Stimulated activated CD4-positive, alpha-beta T cell treated with anti-CD3 and anti-CD28 coated beads, Interleukin-4, amount 100 ng/mL, for 24 hours (primary cell): ENCODE measurements at places on chromosomes 13 and 19.

DNA sequence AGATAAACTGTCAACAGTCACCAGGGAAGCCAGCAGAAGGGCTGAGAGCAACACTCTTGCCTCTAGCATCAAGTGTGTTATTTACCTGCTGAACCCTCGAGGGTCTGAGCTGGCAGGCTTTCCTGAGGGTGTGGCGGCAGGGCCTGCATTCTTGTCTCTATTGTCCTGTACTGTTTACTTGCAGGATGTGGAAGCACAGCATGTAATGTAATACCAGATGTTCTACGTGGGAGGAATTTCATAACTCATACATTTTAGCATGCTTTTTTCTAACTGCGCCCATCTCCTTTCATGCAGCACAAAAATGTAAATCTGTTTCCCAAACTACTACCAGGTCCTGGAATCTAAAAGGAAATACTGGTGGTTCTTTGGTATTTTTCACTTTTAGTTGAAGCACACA lies 153.1 kb downstream of the RGCC start:
- DNase-seq = no peak

GRCh38 chr19:3984584-3984907 lies 717 bp downstream of the EEF2 start:
- DNase-seq = no peak

DNA sequence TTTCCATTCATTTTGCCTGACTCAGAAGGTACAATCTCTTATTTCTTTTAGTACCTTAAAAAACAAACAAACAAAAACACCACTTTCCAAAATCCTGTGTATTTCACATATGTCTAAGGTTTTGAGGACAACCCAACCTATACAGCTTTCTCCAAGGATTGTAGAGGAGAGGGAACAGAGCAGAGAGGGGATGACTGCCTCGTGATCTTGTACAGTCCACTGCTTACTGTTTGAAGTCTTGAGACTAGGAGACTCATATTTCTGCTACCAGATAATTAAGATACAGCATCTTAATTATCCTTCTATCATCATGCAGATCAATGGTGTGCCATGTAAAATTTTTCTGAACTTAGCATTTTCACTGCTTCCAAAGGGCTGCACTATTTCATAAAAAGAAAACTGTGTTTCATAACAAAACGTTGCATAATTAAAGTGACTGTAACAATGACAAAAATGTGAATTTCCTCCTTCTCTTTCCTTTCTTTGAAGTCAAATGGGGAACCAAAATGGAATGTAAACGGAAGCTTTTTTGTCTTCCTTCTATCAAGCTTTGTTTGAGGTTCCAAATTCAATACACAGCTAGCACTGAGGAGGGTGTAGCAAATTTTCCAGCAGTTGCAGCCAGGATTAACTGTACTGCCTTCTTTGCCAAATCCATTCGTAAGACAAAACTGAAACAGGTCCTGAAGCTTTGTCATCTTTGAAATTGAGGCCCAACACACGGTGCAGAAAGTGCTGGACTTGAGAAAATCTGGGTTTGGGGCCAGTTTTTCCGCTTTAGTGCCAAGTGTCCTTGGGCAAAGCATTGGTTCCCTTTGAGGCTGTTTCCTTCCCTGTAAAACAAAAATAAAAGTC lies 34.9 kb upstream of the RCBTB2 start:
- DNase-seq = no peak

- DNase-seq = peak; percentile 90
These were observed 13.3 kb upstream of the ISYNA1 start for GRCh38 chr19:18450931-18451836.

GRCh38 chr13:46858776-46859175 lies 38.1 kb downstream of the HTR2A start:
- DNase-seq = no peak

DNA sequence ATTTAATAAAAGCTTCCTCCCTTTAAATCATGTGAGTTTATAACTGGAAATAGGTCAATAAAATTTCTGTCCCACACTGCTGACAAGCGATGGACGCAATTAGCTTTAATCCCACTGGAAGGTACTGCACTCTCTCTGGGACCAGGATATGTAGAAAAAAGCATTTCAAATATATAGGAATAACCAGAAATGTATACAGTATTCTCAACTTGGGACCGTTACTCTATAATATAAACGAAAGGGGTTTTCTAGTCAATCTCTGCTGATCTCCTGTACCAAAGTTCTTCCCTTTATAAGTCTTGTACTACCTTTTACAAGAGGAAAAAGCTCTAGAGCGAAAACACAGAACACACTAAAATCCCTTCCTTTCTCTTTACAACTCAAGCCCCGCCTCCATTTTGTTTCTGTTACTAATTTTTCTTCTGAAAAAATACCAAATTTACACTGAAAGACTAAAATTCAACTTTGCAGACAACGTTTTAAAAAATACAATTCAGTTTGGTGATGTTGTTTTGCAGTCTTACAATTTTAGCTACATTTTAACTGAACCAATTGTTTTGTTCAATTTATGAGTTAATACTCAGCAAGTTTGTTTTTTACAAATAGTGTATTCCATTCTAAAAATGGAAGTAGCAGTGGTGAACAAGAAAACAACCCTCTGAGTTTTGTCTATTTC lies 1.7 kb upstream of the USPL1 start:
- DNase-seq = no peak

DNA sequence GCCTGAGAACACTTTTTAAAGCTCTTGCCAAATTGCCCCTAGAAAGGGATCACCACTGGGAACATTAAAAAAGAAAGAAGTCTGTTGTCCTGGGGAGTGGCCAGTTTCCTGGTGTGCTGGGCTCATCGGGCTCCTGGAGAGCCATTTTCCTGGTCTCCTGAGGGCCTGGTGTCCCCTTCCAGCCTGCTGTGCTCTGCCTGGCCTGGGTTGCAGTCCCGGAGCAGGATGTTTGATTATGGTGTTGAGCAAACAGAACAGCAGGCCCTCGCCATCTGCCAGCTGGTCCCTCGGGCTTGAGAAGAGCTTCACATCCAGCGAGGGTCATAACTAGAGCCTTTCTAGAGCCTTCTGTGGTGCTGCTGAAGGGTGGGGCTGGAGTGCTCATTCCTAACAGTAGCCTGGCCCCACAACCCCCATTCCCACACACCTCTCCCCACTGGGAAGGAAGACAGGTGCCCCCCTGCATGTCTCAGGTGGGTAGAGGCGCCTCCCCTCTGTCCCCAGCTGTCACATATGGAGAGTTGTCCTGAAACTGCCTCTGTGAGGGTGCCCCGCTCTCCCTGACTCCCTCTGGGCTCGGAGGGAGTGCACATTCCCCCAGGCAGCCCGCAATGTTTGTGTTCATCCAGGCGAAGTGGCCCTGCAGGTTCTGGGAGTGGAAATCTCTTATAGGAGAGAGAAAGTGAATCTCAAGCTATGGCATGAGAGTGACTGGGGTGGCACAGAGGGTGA lies 151.1 kb downstream of the SIPA1L3 start:
- no peak for DNase-seq

DNA sequence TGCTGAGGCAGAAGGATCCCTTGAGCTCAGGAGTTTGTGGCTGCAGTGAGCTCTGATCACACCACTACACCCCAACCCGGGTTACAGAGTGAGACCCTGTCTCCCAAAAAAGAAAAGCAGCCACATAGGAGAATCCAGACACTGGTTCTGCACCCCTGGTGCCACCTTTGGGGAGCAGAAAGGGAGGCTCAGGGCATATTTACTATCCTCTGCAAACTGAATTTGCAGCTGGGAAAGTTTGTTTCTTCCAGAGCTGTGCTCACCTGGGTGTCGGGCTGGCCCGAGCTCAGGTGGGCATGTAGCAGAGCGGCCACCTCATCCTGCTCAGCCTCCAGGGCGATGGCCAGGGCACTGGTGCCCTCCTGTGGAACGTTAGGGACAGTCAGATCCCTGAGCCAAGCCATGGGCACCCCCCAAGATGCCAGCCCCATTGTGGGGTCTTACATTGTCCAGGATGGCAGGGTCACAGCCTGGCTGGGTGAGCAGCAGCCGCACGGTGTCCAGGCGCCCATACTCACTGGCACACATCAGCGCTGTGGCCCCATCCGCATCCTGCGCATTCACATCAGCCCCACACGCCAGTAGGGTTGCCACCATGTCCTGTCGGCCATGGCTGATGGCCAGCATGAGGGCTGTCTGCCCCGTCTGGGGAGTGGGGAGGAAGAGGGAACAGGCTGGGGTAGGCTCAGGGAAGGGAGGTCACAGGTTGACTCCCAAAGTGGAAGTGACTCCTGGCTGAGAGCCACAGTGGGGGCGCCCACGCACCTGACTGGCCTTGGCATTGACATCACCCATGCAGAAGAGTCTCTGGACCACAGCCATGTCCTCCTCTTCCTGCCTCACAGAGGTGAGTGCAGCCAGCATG lies 3.1 kb downstream of the RPS28 start:
- DNase-seq = no peak

DNA sequence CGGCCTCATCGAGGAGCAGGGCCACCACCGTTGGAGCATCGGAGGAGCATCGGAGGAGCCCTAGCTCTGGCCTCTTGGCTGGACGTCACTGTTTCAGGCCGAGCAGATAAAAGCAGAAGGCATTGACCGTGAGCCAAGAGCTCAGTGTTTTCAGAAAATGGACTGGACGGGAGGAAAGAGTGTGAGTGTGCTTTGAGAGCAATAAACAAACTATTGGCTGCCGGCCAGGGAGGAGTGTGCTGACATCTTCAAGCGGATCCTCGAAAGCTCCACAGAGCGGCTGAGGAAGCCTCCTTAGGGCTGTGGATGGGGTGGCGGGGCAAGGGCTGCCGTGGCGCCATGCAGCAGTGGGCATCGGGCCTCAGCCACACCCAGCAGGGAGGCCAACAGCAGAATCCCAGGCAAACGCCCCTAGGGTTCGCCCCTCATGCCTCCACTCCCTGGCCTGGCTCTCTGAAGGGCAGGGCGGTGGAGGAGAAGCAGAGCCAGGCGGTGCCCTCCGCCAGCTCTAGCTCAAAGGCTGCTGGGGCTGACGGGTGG lies 41.8 kb downstream of the IRS2 start:
- DNase-seq = no peak

DNA sequence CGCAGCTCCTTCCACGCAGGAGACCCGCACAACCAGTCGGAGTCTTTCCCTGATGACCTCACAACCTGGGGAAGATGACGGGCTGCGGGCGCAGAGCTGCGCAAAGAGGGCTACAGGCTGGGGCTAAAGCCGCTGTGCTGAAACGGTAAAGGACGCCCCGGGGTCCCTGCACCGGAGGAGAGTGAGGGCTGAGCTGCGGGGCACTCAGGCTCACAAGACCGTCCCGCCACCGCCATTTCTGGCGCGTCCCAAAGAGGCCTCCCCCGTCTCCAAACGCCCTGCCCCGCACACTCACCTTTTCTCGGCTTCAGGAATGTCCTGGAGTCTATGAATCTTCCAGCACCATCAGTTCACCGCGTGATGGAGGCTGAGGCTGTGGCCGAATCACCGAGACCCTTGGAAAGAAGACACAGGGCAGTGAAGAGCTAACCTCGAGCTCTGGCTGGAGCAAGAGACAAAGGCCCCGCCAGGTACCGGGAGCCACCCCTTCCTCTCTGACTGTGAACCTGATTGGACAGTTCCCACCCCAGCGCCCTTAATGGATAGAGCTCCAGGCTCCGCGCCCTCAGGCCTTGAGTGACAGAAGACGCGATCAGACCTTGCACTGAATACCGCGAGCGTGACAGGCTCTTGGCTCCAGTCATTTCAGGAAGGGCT lies 41.8 kb upstream of the ZNF429 start:
- DNase-seq = peak; percentile 32

- no peak for DNase-seq
These were observed 863.3 kb downstream of the UQCRFS1 start for GRCh38 chr19:28349604-28350003.

DNA sequence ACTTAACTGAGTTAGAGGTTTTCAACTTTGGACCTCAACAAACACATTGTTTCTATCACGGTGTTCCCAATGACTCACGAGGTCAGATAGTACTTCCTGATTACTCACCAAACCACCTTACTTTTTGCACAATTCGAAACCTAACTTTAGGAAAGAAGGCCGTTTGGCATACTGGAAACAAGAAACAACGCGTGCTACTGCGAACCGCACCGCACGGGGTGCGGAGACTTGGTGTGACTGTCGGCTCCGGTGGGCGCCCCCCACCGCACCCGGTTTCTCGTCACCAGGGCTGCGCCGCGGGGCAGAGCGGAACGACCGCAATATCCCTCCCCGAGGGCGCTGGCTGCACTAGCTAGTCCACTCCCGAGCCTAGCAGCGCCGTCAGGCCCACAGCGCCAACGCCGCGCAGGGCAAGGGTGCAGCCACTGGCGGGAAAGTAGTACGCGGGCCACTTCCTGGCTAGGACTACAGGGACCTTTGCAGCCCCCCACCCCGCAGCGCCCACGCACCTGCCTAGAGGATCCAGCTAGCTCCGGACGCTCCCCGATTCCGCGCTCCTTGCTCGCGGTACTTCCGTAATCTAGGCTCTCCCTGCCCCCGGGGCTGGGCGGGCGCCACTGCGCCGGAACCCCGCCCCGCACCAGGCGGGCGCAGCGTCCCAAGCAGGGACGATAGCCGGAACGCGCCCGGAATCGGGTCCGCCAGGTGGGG lies at the start of gene PARP4:
TSS of gene PARP4 (minus strand) at position 582 of the 711 bp plus-strand sequence. CDS start 9,002 bp downstream, outside the sequence.
- peak; percentile 61 for DNase-seq

- DNase-seq = no peak
These were observed 435.8 kb upstream of the KLF12 start for GRCh38 chr13:74570046-74570445.
